ENCODE measurements at places on chromosomes 3 and 15. TPM values are rescaled to one million over a fixed set of nuclear protein-coding genes. Genes with fewer than 3 reads are reported as not detected.

The CFAP161 gene
- not detected for total RNA-seq

The GOLGA6A gene
- total RNA-seq: not detected

The P3H2 gene
- total RNA-seq: 24.8 TPM

The NR1I2 gene
- total RNA-seq: not detected

The TRPM1 gene
- not detected for total RNA-seq

The PEX11A gene
- total RNA-seq: 8.0 TPM

The PDZRN3 gene
- total RNA-seq: 12.3 TPM

The SCAMP5 gene
- 0.51 TPM for total RNA-seq

The ZNF770 gene
- 50.8 TPM for total RNA-seq

The NEK10 gene
- 2.7 TPM for total RNA-seq

The PPIB gene
- total RNA-seq: 1,167 TPM

The RTP3 gene
- not detected for total RNA-seq

The TLR9 gene
- not detected for total RNA-seq

The PGBD4 gene
- 3.3 TPM for total RNA-seq

The IL12A gene
- 0.89 TPM for total RNA-seq

The SLC24A5 gene
- total RNA-seq: not detected

The AGTR1 gene
- total RNA-seq: 5.7 TPM

The AADACL2 gene
- not detected for total RNA-seq

Measured in smooth muscle cell of the umbilical artery (primary cell).